ENCODE measurements at places on chromosomes 3 and 15. TPM values are rescaled to one million over a fixed set of nuclear protein-coding genes. Genes with fewer than 3 reads are reported as not detected.

Gene DAZL
- total RNA-seq, result not detected

Gene SPATA12
- total RNA-seq, result not detected

Gene ROPN1
- total RNA-seq, result not detected

Gene ITIH1
- total RNA-seq, result not detected

Gene RASL12
- 4.7 TPM for total RNA-seq

Gene CCDC39
- total RNA-seq, result not detected

Gene UROC1
- total RNA-seq, result not detected

Gene FES
- 13.7 TPM for total RNA-seq

Gene HRG
- total RNA-seq, result not detected

Gene DLEC1
- total RNA-seq, result not detected

DNA sequence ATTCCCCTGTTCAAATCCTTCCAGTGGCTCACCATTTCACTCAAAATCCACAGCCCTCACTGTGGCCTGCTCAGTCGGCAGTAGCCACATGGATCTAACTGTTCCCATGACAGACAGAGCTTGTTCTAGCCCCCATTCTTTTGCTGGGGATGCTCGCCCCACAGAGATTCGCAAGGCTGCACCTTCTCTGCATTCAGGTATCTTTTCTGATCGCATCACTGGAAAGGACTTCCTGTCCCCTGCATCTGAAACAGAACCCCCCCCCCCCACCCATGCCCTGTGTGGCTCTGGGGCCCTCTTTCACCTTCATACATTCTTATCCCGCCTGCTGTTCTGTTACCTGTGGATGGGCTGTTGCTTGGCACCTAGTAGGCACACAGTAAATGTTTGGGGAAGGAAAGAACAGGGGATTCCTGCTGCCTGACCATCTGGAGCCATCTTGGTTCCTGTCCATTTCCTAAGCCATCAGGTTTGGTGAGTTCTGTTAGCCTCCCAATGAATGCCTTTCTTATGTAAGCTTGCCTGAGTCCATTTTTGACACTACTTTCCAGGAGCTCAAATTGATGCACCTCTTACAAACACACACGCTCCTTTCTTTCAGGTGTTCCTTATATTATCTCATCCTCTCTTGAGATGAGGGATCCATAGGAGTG is 42.9 kb upstream of the PGPEP1L start:
- no peak for DNase-seq

DNA sequence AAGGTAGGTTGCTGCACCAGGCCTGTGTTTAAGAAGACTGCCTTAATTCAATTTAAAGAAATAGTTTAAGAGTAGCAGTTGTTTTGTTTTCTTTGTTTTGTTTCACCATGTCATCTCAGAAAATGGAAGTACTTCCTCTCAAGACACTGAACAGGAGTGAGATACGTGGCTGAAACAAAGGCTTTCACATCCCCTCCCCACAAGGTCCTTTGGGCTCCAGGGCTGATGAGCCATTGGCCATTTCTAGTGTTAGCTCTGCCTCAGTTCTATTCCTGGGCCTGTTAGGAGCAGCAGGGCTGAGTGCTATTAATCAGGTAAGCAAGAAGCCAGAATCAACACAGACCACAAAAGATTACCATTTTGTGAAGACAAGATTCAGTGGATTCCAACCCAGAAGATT is 132.8 kb downstream of the KCNAB1 start:
- no peak for DNase-seq

GRCh38 chr3:179376474-179376873 is 29.0 kb downstream of the MFN1 start:
- no peak for DNase-seq

- no peak for DNase-seq
These were observed 119.2 kb upstream of the THBS1 start for GRCh38 chr15:39461536-39462130.

DNA sequence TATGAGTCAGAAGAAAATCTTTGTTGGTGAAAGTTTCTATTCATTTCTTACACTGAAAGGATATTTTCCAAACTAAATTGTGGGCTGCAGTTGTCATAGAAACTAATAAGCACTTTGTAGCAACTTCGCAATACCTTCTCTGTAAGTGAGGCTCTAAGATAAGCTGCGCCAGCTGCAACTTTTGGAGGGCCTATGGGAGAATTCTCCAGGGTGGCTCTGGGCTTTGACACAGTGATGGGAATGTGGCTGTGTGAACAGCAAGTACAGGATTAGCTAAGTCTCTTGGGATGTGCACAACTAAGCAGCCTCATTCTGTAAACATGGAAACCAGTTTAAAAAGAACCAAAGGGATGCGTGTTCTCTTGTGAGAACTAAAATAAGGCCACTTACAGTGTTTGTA is 124.6 kb upstream of the SGO1 start:
- DNase-seq, result no peak

DNA sequence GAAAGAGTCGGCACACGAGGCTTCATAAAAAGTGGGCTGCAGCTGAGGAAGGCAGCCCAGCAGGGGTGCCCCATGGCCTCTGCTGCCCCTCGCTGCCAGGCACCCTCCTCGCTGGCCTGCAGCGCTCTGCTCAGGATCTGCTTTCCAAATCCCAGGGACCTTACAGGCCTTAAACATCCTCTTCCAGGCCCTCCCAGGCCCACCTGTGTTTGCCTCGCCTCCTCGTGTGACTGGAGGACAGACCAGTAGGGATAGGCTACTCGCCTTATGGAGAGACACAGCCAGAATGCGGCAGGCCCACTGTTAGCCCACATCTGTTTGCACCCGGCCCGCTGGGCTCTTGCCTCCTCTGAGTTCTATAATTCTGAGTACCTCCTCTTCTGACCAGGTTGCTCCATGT is 124.5 kb upstream of the PLXNA1 start:
- DNase-seq, result no peak

GRCh38 chr3:55409806-55410205 is 77.3 kb downstream of the WNT5A start:
- peak; percentile 9 for DNase-seq

DNA sequence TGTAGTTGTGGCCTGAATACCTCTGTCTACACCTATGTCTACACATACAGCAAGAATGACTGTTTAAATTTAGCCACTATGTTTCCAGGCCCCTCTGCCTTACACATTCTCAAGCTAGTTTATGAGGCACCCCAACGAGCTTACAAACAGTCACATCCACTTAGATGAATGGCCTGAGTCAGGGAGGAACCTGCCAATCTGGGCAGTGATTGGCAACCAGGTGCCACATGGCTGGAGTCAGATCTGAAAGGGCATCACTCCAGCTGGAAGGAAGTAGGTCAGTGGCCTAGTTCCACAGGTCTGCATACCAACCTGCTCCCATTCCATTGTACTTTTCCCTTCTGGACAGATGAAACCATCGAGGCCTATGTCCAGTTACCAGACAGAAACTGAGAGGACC is 136.3 kb downstream of the FOXP1 start:
- DNase-seq, result no peak

GRCh38 chr3:133487204-133487603 is 86.3 kb upstream of the CDV3 start:
- no peak for DNase-seq

- no peak for DNase-seq
These were observed 86.3 kb downstream of the TMEM108 start for GRCh38 chr3:133124511-133124910.

DNA sequence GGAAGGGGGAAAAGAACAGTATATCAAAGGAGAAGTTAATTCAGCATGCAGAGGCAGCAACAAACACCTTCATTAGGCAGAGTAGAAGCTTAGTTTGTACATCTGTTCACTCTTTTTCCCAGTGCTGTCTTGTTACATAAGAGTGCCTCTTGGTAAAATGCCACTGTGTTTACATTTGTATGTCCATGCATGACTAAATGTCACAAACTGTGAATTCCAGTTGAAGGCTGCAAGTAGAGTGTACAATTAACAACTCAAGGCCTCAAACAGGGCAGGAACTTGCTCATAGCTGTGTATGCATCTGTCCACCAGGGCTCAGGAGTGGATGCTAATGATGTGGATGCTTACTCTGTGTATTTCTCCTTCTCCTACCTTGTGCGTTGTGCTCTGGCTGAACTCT is 214.2 kb upstream of the TPM1 start:
- no peak for DNase-seq

- DNase-seq, result no peak
These were observed 93.0 kb upstream of the TSPAN3 start for GRCh38 chr15:77163781-77164384.

- DNase-seq, result no peak
These were observed 262.5 kb upstream of the LMCD1 start for GRCh38 chr3:8239095-8239494.

DNA sequence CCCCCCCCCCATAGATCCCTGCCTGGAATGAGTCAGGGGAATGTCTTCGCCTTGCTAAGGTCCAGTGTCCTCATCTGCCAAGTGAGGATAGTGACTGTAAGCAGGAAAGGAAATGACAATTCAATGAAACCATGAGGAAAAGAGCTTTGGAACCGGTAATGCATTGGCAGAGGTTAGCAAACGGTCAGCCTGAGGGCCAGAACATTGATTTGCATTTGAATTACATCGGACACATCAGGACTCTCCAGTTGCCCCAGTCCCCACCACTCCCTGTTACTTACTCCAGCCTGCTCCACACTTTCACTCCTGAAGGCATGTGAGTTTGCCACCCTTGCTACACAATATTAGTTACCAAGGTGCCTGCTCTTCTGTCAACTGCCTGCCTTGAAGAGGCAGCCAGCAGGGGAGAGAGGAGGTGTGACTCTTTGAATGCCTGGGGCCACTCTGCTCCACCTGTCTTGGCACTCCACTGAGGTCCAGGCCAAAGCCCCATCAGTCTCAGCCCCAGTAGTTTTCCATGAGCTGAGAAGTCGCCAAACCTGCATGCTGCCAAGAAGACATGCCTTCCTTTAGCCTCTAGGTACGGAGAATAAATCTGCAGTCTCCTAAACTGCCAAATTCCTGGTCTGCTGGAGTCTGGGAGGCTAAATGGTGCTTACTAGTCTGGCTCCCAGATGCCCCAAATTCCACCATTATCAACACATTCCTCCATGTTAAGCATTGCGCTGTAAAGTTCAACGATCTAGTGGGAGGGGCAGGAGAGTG is 191.7 kb upstream of the TLE3 start:
- peak; percentile 79 for DNase-seq

GRCh38 chr3:36135863-36136262 is 244.4 kb upstream of the STAC start:
- no peak for DNase-seq

- DNase-seq, result no peak
These were observed 7.5 kb downstream of the PSTPIP1 start for GRCh38 chr15:77002436-77002835.

DNA sequence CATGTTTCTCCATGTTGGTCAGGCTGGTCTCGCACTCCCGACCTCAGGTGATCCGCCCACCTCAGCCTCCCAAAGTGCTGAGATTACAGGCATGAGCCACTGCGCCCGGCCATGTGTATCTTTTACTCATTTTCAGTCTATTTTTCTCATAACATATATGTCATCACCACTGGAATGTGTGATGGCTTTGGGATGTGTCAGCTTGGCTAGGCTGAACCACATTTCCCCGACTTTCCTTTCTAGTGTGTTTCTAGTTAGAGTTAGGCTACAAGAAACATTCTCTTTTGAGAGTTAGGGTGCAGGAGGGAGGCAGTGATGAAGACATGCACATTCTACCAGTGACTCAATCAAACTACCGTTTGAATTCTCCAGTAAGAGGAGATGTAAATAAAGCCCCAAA is 444.9 kb upstream of the THBS1 start:
- DNase-seq, result peak; percentile 21

DNA sequence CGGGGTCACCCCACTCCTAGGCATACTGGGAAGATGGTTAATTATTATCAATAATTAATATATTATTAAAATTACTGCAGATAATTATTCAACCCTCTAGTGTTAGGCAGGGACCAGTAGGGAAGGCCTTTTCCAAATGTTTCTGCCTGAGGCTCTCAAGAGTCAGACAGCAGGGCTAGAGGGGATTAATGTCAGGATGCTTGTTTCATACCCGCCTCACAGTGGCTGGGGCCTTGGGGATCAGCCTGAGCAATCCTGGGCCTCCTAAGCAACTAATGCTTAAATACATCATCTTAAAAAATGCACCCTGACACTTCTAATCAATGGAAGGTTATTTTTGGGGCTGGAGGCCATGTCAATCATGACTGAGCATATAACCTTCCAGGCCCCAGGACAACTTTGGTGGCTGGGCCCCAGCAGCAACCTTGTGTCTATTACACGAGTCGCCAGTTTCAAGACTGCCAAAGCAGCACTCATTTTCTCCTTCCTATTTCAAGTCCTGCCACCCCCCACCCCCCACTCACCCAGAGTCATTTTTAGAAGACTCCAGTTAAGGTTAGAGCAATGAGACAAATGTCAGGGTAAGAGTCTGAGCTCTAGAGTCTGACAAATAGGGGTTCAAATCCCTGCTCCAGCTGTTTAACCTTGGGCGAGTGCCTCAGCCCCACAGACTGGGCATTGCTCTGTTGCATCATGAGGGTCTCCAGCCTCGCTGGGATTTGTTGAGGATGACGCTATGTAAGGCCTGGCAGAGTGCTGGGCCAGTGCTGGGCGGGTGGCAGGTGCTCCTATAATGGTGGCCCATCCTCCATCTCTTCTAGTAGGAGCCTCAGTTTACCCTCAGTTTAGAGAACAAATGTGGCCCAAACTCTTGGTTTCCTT is 6.1 kb downstream of the AMOTL2 start:
- peak; percentile 49 for DNase-seq

DNA sequence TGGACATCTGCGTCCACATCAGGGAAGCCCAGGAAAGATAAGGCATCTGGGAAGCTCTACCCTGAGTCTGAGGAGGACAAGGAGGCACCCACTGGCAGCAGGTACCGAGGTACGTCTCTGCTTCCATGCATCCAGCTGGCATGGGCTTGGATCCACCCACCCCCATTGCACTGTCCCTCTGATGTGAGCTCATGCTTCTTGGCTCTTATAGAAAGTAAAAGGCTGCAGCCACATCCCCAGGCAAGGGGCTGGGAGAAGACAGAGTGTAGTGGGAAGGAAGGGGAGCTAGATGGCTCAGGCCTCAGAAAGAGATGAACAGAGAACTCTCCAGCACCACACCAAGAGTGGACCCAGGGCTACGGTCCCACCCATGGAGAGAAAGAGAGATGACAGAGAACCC is 18.2 kb downstream of the PTH1R start:
- DNase-seq, result no peak

DNA sequence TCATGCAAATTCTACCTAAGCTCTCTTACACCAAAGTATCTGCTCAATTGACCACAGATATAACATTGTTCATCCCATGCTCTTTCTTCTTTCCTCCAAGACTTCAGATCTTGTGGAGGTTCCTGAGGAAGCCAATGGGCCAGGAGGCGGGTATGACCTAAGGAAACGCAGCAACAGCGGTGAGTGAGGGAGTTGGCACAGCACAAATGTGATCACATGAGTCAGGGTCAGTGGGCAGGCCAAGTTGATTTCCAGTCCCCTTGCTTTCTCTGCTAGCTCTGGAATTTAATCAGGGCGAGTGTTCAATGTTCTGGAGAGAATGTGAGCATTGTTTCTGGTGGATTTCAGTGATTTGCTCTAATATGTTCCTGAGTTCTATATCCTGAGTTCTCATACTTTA is 112.7 kb downstream of the STAC start:
- peak; percentile 2 for DNase-seq

DNA sequence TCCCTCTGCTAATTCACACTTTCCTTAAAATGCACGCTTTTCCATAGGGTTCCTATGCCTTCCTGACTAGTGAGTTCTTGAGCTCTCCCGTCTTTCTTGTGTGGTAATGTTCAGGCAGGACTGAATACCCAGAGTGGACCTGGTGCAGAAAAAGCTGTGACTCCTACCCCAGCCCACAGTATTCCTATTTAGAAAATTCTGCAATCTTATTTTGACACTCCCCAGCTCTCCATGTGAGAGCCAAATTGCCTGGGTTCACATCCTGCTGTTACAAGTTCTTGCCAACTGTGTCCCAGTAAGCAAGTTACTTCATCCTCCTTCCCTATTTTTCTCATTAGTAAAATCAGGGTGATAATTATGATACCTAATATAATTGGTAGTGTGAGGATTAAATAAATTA is 290.8 kb upstream of the SLCO3A1 start:
- no peak for DNase-seq
